ENCODE measurements at places on chromosomes 2 and 18. TPM values are rescaled to one million over a fixed set of nuclear protein-coding genes. Genes with fewer than 3 reads are reported as not detected.
A peak's percentile ranks its signal among the peaks of the same experiment; 100 is the strongest.

ST8SIA3 gene
- not detected for total RNA-seq

DNA sequence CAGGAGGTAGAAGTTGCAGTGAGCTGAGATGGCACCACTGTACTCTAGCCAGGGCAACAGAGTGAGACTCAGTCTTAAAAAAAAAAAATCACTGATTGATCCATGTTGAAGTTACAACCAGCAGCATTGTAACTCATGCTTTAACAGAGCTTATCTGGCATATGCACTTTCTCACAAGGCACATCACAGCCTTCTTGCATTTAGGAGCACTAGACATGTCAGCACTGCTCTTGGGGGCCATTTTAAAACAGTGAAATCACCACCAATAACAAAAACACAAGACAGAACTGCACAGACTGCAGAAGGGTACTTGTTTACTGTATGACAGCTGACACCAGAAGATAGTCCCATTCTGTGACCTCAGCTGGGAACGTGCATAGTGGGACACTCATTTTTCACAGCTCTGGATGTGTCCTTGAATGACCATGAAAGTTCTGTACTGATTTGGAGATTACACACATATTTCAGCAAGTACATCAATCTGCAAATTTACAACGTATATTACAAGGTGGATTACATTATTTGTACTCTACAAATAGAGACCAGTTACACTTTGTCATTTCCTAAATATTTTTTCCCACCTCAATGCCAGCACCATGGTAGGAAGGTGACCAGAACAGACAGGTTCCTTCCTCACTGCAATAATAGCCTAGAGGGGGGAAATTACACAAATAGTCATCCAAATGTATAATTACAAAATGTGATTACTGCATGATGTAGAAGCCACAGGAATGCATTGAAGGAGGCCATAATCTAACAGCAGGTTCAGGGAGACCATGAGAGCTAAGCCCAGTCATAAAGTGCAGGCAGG is 35.1 kb downstream of the CCBE1 start:
- H3K27me3 ChIP-seq: no peaks in the 10 kb centered on the region
- H3K4me3 ChIP-seq: no peak overlapping the region
- H3K4me1 ChIP-seq: no peaks in the 10 kb centered on the region
- DNase-seq: no peak
- no peaks in the 10 kb centered on the region for H3K36me3 ChIP-seq

GRCh38 chr2:238954841-238955591 is 107.1 kb downstream of the TWIST2 start:
- no peaks in the 10 kb centered on the region for H3K36me3 ChIP-seq
- no peaks in the 10 kb centered on the region for H3K27me3 ChIP-seq
- H3K27ac ChIP-seq: no peak overlapping the region
- no peak overlapping the region for H3K4me3 ChIP-seq
- DNase-seq: peak; percentile 1

GRCh38 chr2:219378163-219378851 is 9.4 kb downstream of the DNPEP start:
- H3K36me3 ChIP-seq: no peaks in the 10 kb centered on the region
- H3K27ac ChIP-seq: no peak overlapping the region
- H3K4me3 ChIP-seq: no peak overlapping the region

- no peaks in the 10 kb centered on the region for H3K27me3 ChIP-seq
- no peak overlapping the region for H3K27ac ChIP-seq
- no peak overlapping the region for H3K4me3 ChIP-seq
- H3K36me3 ChIP-seq: no peaks in the 10 kb centered on the region
Measured at GRCh38 chr2:12824351-12824777, 107.6 kb downstream of the TRIB2 start.

DNA sequence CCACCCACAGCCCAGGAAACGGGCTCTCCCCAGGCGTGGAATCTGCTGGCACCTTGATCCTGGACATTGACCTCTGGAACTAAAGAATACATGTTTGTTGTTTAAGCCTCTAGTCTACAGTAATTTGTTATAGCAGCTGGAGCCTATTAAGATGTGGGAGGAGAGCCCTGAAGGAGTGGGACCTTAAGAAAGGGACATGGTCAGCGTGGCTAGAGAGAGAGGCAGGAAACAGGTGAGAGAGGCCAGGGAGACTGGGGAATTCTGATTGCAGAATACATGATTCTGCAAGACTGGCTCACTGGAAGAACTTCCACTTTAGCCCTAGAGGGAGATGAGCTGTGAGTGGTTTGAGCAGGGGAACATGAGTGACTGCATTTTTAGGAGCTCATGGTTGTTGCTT is 83.2 kb downstream of the CD8B2 start:
- H3K4me3 ChIP-seq: no peak overlapping the region
- H3K36me3 ChIP-seq: no peaks in the 10 kb centered on the region
- H3K4me1 ChIP-seq: no peaks in the 10 kb centered on the region

GRCh38 chr2:162890690-162891311 is 52.2 kb upstream of the KCNH7 start:
- H3K27me3 ChIP-seq: no peaks in the 10 kb centered on the region
- DNase-seq: no peak
- H3K4me3 ChIP-seq: no peak overlapping the region
- no peak overlapping the region for H3K27ac ChIP-seq
- H3K4me1 ChIP-seq: no peaks in the 10 kb centered on the region

DNA sequence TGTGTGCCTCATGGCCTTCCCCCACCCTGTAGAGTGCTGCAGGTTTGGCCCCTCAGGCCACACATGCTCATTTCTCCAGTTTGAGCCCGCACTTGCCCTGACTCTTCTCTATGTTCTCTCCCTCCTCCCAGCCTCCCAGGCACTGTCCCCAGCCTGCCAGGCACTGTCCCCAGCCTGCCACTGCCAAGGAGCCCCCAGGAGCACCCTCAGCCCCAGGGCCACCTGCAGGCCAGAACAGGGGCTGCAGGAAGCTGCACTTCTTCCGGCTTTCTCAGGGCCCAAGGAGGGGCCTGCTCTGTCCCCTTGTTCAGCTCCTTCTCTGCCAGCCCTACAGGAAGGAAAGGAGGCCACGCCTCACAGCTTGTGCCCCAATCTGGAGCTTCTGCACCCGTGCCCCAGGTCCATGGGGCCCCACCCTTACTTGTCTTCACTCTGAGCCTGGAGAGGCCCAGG is 31.6 kb downstream of the CYP26B1 start:
- no peaks in the 10 kb centered on the region for H3K4me1 ChIP-seq
- no peak overlapping the region for H3K27ac ChIP-seq
- no peak overlapping the region for H3K4me3 ChIP-seq
- DNase-seq: no peak

- H3K4me3 ChIP-seq: no peak overlapping the region
- peak; percentile 58 for DNase-seq
- H3K27ac ChIP-seq: peak overlapping the region; percentile 77
- no peaks in the 10 kb centered on the region for H3K27me3 ChIP-seq
- H3K4me1 ChIP-seq: peaks cover 13% of the 10 kb centered on the region
Measured at GRCh38 chr18:76953156-76953555, 130.8 kb downstream of the ZNF236 start.

Data from prostate gland (tissue), 2 donors.